K562 (cell line): ENCODE measurements at places on chromosomes 3 and 15. TPM values are rescaled to one million over a fixed set of nuclear protein-coding genes. Genes with fewer than 3 reads are reported as not detected.

DZIP1L gene
- total RNA-seq = 0.44 and 0.65 TPM in 2 replicates

LRTM1 gene
- not detected in 2 replicates for total RNA-seq

TLR9 gene
- not detected in 2 replicates for total RNA-seq

LMCD1 gene
- total RNA-seq = not detected in 2 replicates

ACAN gene
- total RNA-seq = not detected in 2 replicates

ITGB5 gene
- 17.3 and 23.4 TPM in 2 replicates for total RNA-seq

DNA sequence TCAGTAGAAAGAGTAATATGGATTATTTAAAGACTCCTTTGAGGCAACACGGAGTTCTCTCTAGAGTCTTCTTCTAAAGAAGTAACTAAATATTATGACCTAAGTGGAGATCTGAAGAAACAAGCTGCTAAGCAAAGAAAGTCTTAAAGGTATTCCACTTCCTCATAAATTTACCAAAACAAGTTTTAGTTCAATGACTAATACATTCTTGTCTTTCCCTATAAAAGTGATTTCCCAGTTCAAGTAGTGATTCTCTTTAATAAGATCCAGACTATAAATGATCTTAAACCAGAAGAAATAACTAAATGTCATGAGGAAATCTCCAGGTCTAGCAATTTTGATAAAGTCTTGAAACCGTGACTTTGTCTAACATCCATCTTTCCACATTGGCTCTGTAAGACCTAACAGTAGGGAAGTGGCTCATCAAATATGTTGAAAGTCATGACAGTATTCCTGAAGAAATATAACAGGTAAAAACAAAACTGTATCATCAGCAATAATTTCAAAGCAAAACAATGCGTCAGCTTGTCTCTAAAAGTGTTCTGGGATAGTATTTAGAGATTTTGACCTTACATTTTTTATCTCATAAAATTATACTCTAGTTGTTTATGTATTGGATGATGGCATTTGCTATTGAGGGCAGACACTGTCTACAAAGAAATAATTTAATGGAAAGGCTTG is 51.8 kb upstream of the NEDD4 start:
- no peak for DNase-seq

DNA sequence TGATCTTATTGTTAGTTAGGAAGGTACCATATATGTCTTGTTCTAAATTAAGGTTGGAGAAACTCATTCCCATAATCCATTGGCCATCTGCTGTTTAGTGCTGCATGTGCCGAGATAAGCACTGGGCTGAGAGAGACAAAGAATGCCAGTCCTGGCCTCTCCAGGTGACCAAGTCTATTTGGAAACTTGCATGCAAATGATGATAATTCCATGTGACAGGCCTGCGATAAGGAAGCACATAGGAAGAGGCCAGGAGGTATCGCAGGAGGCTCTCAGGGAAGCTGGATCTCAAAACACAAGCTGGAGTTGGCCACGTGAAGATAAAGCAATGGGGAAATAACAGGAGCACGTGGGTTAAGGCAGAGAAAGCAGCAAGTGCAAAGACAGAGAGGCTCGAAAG is 39.7 kb downstream of the MYO5C start:
- no peak for DNase-seq

DNA sequence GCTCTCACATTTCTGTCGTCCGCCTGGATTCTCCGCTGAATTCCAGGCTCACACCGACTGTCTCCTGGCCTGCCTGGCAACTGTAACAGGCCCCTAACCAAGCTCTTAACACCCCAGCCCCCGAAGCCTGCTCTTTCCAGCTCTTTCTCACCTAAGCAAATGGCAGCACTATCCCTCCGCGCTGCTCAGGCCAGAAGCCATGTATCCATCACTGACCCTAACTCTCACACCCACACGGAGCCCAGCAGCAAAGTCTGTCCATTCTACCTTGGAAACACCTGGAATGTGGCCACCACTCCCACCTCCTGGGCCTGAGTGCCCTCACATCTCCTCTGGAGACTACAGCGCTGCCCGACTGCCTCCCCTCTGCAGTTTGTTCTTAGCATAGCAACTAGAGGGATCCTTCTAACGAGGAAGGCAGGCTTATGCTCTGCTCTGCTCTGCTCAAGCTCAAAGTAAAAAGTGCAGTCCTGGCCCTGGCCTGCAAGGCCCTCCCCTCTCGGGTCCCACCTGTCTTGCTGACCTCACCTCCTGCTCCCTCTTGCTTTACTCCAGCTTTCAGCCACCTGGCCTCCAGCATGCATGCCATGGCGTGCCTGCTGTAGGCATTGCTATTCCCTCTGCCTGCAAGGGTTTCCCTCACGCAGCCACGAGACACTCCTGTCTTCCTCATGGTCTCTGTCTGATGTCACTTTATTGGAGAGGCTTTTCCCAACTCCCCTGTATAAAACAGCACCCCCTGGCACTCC is 27.2 kb downstream of the FEM1B start:
- no peak for DNase-seq

DNA sequence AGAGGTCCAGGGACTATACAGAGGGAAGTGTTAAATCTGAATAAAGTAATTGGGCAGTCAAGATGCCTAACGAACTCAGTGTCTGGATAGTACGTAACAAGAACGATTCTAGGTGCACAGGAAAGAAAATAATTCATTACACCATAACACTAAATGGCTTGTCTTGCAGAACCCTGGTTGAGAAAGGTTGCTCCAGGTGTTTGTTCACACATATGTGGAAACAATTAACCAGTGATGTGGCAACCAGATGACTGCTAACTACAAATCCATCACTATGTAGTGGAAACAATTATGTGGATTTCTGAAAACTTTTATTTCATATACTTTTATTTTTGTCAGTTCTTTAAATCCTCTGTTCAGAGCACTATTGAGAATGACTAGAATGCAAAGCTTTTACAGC is 10.4 kb upstream of the HDC start:
- no peak for DNase-seq
